ENCODE measurements at places on chromosomes 2 and 18. TPM values are rescaled to one million over a fixed set of nuclear protein-coding genes. Genes with fewer than 3 reads are reported as not detected.

Gene GNLY
- not detected for total RNA-seq

Gene SRD5A2
- total RNA-seq = not detected

Gene FOXI3
- total RNA-seq = not detected

DNA sequence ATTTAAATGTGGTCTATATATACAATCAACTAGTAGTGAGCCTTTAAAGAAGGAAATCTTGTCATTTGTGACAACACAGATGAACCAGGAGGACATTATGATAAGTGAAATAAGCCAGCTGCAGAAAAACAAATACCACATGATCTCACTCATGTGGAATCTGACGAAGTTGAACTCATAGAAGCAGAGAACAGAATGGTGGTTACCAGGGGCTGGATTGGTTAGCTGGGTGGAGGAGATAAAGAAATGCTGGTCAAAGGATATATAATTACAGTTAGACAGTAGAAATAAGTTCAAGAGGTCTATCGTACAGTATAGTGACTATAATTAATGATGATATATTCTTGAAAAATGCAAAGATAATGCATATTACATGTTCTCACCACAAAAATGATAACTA, 267.9 kb downstream of the FBXO15 start:
- no peak for DNase-seq
